ENCODE measurements at places on chromosomes 7 and 10. TPM values are rescaled to one million over a fixed set of nuclear protein-coding genes. Genes with fewer than 3 reads are reported as not detected.

IL6 gene
- 6.5 TPM for total RNA-seq

AGBL3 gene
- total RNA-seq = 3.9 TPM

CPVL gene
- 31.9 TPM for total RNA-seq

WNT2 gene
- 12.9 TPM for total RNA-seq

LIPJ gene
- not detected for total RNA-seq

TPST1 gene
- total RNA-seq = 20.1 TPM

MPP7 gene
- total RNA-seq = 36.8 TPM

GRCh38 chr10:102678842-102679289 lies 34.6 kb downstream of the TRIM8 start:
- no peaks in the 10 kb centered on the region for H3K27me3 ChIP-seq
- peak; percentile 87 for DNase-seq
- H3K27ac ChIP-seq = peak overlapping the region; percentile 1
- no peaks in the 10 kb centered on the region for H3K36me3 ChIP-seq

DNA sequence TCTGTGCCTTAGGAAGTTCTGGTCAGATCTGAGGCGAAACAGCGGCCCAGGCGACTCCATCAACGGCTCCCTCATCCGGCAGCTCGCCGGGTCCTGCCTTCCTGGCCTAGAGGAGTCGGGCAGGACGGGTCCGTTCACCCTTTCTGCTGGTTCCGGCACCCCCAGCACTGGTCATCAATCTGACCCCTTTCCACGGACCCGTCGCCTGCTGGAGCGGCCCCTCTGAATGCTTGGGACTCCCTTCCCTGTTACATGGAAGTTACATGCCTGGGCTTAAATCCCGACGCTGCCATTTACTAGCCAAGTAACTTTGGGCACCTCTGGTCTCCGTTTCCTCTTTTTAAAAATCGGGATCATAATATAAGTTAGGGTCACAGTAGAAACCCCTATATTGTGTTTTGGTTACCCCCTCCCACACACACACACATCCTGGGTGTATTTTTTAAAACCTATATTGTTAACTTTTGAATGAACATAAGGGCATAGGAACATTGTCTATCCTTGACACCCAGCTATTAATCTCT lies 607 bp upstream of the GGCT start:
- DNase-seq = no peak
- no peaks in the 10 kb centered on the region for H3K36me3 ChIP-seq
- H3K27me3 ChIP-seq = no peaks in the 10 kb centered on the region
- H3K4me1 ChIP-seq = peaks cover 18% of the 10 kb centered on the region

DNA sequence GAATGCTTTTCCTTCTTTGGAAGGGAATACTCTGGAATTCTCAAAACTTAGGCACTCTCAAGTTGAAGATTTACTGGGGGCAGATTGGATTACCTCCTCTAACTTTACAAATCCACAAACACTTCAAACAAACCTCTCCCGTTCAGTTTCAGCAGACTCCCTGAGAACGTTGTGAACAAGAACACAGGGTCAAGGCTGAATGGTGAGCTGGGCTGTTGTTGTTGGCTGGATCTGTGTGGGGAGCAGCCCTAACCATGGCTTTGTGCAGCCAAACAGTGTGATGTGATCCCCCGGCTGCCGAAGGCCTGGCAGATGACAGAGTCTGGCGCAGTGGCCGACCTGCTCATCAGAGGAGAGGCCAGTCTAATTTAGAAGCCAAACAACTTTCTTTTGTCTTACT lies 93.1 kb downstream of the BMPER start:
- H3K27ac ChIP-seq = no peak overlapping the region
- DNase-seq = no peak
- no peaks in the 10 kb centered on the region for H3K27me3 ChIP-seq
- H3K4me3 ChIP-seq = no peak overlapping the region
- no peaks in the 10 kb centered on the region for H3K36me3 ChIP-seq
- no peaks in the 10 kb centered on the region for H3K4me1 ChIP-seq

- H3K36me3 ChIP-seq = peaks cover 8% of the 10 kb centered on the region
- H3K27me3 ChIP-seq = no peaks in the 10 kb centered on the region
- H3K4me3 ChIP-seq = no peak overlapping the region
Observed at GRCh38 chr7:1450987-1451386, 8.3 kb downstream of the MICALL2 start.

DNA sequence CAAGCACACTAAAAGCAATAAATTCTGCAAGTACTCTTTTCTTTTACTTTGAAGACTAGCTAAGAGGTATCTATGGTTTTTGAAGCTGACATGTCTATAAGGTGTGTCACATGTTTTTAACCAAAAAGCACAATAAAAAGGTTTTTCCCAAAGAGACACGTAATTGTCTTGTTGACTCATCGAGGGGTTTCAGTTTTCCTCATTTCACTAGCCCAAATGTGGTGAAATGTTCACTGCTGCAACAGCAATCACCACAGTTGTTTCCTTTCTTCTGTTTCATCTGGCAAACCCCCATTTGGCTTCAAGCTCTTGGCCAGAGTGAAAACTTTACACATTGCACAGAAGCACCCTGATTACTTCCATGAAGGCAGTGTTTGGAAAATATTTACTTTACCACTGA lies 3.8 kb upstream of the HOXA4 start:
- peak overlapping the region; percentile 69 for H3K27ac ChIP-seq
- DNase-seq = no peak
- H3K4me1 ChIP-seq = peaks cover 55% of the 10 kb centered on the region
- H3K4me3 ChIP-seq = no peak overlapping the region
- no peaks in the 10 kb centered on the region for H3K36me3 ChIP-seq
- peaks cover 13% of the 10 kb centered on the region for H3K27me3 ChIP-seq

DNA sequence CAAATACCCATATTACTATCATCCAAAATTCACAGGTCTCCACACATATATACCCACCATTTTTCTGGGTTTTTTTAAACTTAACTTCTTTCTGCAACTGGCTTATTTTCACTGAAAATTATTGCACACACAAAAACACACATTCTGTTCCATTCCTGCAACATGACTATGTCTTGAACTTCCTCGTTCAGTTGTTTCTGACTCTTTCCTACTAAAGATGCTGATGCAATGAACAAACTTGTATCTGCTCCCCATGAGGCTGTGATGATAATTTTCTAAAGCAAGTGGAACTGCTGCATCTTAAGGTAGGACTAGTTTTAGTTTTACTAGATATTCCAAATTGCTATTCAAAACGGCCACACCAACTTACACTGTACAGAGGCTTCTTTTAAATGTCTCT lies 77.7 kb downstream of the OSBPL3 start:
- H3K27ac ChIP-seq = no peak overlapping the region
- H3K36me3 ChIP-seq = no peaks in the 10 kb centered on the region
- no peaks in the 10 kb centered on the region for H3K4me1 ChIP-seq
- H3K4me3 ChIP-seq = no peak overlapping the region
